ENCODE measurements at places on chromosomes 6 and 20. TPM values are rescaled to one million over a fixed set of nuclear protein-coding genes. Genes with fewer than 3 reads are reported as not detected.

CD93 gene
- 3.7 TPM for total RNA-seq

CALHM6 gene
- total RNA-seq, result 3.6 TPM

DNA sequence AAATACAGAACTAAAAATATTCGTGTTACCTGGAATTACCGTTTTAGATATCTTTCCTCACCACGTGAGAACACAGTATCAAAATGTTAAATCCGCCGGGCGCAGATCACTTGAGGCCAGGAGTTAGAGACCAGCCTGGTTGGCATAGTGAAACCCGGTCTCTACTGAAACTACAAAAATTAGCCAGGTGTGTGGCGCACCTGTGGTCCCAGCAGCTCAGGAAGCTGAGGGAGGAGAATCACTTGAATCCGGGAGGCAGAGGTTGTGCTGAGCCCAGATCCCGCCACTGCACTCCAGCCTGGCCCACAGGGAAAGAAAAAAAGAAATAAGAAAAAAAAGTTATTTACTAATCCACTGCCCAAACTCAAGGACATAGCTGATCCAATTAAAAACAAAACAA lies 4.8 kb upstream of the DDX43 start:
- H3K36me3 ChIP-seq, result no peaks in the 10 kb centered on the region
- H3K4me1 ChIP-seq, result peaks cover 12% of the 10 kb centered on the region
- H3K4me3 ChIP-seq, result no peak overlapping the region
- H3K27ac ChIP-seq, result no peak overlapping the region
- no peak for DNase-seq
- H3K27me3 ChIP-seq, result no peaks in the 10 kb centered on the region

MUC22 gene
- total RNA-seq, result not detected

- H3K27me3 ChIP-seq, result no peaks in the 10 kb centered on the region
- DNase-seq, result no peak
- peak overlapping the region; percentile 78 for H3K27ac ChIP-seq
- H3K36me3 ChIP-seq, result peaks cover 9% of the 10 kb centered on the region
- H3K4me1 ChIP-seq, result peaks cover 45% of the 10 kb centered on the region
Observed at GRCh38 chr20:47568837-47569410, 67.2 kb downstream of the NCOA3 start.

DPPA5 gene
- not detected for total RNA-seq

PPP1R14C gene
- 3.3 TPM for total RNA-seq

- H3K4me3 ChIP-seq, result no peak overlapping the region
- no peaks in the 10 kb centered on the region for H3K27me3 ChIP-seq
- DNase-seq, result no peak
- peaks cover 2% of the 10 kb centered on the region for H3K36me3 ChIP-seq
- no peak overlapping the region for H3K27ac ChIP-seq
- peaks cover 12% of the 10 kb centered on the region for H3K4me1 ChIP-seq
Observed at GRCh38 chr6:157302736-157303135, 20.6 kb downstream of the TMEM242 start.

CRISP2 gene
- not detected for total RNA-seq

DNA sequence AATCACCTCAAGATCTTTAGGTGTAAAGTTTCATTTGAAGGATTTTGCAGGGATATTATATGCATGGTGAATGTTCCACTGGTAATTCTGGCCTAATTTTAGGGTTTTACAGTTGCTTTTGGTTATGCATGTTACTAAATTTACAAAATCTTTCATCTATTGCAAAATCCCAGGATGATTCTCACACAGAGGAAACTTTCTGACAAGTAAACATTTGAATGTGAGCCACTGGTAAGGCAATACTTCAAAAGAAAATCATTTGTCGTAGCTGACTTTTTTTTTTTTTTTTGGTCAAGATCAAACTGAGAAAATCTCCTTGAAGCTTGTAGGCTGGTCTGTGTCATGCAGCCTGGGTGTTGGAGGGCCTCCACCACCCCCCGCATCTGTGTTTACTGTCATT lies 141.9 kb upstream of the EXOC2 start:
- DNase-seq, result no peak
- H3K27ac ChIP-seq, result no peak overlapping the region
- H3K4me1 ChIP-seq, result peaks cover 4% of the 10 kb centered on the region
- H3K27me3 ChIP-seq, result peaks cover 5% of the 10 kb centered on the region
- no peaks in the 10 kb centered on the region for H3K36me3 ChIP-seq

MATN4 gene
- total RNA-seq, result 0.10 TPM

ENPP5 gene
- total RNA-seq, result 0.12 TPM

DNA sequence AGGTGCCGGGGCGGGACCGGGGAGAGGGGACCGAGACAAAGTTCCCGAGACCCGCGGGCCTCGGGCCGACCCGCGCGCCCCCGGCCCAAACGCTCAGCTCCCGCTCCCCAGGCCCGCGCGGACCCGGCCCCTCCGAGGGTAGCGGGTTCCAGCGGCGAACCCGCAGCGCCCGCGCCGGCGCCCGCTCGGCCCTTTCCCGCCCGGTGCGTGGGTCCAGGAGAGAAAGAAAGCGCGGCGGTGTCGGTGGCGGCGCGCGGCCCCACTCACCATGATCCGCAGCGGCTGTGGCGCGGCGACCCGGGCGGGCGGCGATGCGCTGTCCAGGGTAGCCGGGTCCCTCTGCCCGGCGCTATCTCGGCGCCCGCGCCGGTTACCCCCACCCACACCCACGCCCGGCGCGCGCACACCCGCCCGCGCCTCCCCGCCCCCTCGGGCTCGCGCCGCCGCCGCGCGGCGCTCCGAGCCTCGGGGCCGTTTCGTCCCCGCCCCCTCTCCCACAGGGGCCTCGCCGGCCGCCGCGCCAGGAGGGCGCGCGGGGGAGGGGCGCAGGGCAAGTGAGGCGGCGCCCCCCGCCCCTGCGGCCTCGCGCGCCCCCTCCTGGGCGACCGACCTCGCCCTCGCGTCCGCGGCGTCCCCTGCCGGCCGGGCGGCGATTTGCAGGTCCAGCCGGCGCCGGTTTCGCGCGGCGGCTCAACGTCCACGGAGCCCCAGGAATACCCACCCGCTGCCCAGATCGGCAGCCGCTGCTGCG lies at the start of gene ELOVL2:
Gene ELOVL2 (minus strand): TSS at position 345 of the 751 bp plus-strand sequence. CDS start 75 bp downstream, at position 270.
- no peaks in the 10 kb centered on the region for H3K36me3 ChIP-seq
- peak within 1 kb of the TSS; percentile 76 for H3K4me3 ChIP-seq
- no peaks in the 10 kb centered on the region for H3K27me3 ChIP-seq
- no peak for DNase-seq
- peaks cover 30% of the 10 kb centered on the region for H3K4me1 ChIP-seq

FAM209B gene
- total RNA-seq, result not detected

ZGPAT gene
- 20.6 TPM for total RNA-seq

GRCh38 chr6:125277838-125278237 lies 23.9 kb downstream of the HDDC2 start:
- no peak for DNase-seq
- H3K27me3 ChIP-seq, result no peaks in the 10 kb centered on the region
- H3K4me3 ChIP-seq, result no peak overlapping the region

DNA sequence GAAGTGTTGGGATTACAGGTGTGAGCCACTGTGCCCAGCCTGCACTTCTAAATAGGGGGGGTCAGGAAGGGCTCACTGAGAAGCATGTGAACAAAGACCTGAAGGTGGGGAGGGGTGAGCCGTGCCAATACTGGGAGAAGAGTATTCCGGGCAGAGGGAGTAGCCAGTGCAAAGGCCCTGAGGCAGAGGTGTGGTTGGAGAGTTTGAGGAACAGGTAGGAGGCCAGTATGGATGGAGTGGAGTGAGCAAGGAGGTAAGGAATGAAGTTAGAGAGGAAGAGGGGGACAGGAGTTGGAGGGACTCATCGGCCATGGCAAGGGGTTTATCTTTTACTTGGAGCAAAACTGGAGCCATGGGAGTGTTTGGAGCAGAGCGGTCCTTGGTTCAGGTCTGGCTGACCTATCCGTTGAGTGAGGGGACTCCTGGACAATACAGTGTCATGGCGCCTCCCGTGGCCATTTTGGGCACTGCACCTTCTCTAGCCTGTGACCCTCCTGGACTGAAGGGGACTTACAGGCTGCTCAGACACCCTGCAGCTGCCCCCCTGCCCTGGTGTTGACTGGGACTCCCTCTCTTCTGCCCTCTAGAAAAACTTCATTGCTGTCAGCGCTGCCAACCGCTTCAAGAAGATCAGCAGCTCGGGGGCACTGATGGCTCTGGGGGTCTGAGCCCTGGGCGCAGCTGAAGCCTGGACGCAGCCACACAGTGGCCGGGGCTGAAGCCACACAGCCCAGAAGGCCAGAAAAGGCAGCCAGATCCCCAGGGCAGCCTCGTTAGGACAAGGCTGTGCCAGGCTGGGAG lies 12.1 kb downstream of the FOXS1 start:
- H3K36me3 ChIP-seq, result no peaks in the 10 kb centered on the region
- H3K4me1 ChIP-seq, result peaks cover 18% of the 10 kb centered on the region
- no peak overlapping the region for H3K4me3 ChIP-seq
- DNase-seq, result no peak

EPB41L1 gene
- total RNA-seq, result 41.1 TPM

DNA sequence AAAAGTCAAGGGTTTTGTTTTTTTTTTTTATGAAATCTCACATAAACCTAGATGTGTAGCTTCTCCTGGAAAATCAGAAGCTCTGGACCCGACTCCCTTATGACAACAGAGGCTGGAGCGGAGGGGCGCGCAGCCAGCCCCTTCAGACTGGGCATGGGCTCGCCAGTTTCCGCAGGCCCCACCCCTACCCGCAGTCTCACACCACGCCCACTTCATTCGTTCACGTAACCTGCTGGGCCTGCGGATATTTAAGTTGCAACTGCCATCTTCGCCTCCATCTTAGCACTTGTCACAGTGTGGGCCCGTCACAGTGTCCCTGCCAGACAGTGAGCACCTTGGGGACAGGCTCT lies 111.7 kb upstream of the PTPN1 start:
- H3K4me3 ChIP-seq, result no peak overlapping the region
- H3K4me1 ChIP-seq, result peaks cover 40% of the 10 kb centered on the region
- H3K36me3 ChIP-seq, result no peaks in the 10 kb centered on the region
- no peak overlapping the region for H3K27ac ChIP-seq

OVOL2 gene
- not detected for total RNA-seq

DNA sequence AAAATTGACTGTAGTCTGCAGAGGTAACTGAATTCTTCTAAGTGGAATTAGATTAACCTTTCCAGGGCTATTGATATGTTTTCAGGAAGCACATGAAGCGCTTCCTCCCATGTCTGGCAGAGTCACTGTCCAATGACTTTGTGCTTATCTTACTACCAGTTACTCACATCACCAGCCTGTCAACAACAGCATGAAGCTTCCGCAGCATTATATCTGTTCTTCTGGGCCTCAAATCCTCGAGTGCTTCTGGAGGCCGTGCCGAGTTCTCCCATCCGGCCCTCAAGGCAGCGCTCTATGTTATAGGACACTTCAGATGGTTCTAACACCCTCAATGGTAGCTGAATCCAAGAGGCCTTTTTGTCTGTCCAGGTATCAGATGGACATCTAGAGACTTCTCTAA lies 33.2 kb downstream of the PSMG4 start:
- no peak overlapping the region for H3K27ac ChIP-seq
- peaks cover 20% of the 10 kb centered on the region for H3K36me3 ChIP-seq
- no peak for DNase-seq
- H3K4me3 ChIP-seq, result no peak overlapping the region
- H3K4me1 ChIP-seq, result peaks cover 6% of the 10 kb centered on the region

DNA sequence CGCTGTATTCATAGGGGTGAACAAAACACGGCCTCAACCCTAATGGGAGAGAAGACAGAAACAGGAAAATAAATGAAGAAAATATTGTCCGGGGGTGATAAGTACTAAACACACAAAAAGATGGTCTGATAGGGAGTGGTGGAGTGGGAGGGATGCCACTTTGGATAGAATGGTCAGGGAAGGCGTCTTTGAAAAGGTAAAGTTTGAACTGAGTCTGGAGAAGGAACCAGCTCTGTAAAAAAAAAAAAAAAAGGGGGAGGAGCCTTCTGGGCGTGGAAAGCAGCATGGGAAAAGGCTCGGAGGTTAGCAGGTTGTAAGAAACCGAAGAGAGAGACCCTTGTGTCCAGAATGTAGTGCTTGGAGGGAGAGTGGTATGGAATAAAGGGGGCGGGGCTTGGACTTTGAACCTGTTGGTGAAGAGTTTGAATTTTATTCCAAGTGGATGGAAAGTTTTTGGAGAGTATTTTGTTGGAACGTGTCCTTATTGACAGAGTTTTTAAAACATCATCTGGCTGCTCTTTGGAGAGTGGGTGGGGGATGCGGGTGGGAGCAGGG lies 1.8 kb downstream of the CHMP4B start:
- H3K4me1 ChIP-seq, result peaks cover 56% of the 10 kb centered on the region
- H3K27ac ChIP-seq, result peak overlapping the region; percentile 99
- DNase-seq, result no peak
- peak overlapping the region; percentile 100 for H3K4me3 ChIP-seq
- peaks cover 6% of the 10 kb centered on the region for H3K36me3 ChIP-seq

- H3K4me3 ChIP-seq, result no peak overlapping the region
- no peak for DNase-seq
- no peak overlapping the region for H3K27ac ChIP-seq
- H3K36me3 ChIP-seq, result no peaks in the 10 kb centered on the region
- no peaks in the 10 kb centered on the region for H3K27me3 ChIP-seq
Observed at GRCh38 chr6:148972481-148972880, 225.7 kb downstream of the UST start.

MAS1 gene
- not detected for total RNA-seq

RUNX2 gene
- total RNA-seq, result 14.0 TPM

GTSF1L gene
- not detected for total RNA-seq

USP49 gene
- total RNA-seq, result 5.2 TPM

HECA gene
- total RNA-seq, result 23.8 TPM

SLC22A3 gene
- total RNA-seq, result 1.4 TPM

GRCh38 chr20:43925801-43926200 lies 11.1 kb downstream of the TOX2 start:
- no peak overlapping the region for H3K27ac ChIP-seq
- no peaks in the 10 kb centered on the region for H3K4me1 ChIP-seq
- no peaks in the 10 kb centered on the region for H3K36me3 ChIP-seq
- DNase-seq, result no peak
- H3K4me3 ChIP-seq, result no peak overlapping the region

DNA sequence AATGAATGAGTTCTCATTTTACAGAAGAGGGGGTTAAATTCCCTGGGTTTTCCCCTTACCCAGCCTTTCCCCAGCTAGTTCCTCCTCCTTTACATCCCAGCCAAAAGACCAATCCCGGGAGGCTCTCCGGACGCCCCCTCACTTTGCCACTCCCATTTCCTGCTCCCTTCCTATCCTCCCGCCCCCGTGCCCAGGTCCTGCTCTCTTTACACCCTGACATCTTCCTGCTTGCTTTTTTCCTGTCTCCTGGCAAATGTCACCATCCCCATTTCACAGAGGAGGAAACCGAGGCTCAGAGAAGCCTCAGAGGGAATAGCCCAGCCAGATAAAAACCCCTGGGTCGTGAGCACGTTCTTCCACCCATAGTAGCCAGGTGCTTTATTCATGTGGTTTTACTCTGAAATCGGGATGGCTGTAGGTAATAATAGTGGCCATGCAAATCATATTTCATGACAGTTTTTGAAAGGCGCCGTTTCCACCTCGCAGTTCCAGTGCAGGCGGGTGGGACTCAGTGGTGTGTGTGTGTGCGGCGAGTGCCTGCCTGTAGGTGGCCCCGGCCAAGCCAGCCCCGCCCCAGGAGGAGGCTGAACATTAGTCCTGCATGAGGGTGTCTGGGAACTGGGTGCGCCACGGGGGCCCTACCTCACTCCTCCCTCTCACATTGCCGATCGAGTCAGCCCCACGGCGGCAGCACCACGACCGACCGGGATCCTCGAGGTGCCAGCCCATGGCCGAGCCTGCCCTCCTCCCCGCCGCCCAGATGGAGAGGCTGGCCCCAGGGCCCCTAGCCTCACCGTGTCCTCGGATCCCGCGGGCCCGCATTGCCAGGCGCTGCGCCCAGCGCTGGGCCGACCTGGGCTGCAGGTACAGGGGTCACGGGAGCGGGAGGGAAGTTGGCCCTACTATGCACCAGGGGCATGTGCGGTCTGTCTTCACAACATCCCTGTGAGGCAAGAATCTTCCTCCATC lies at the start of gene ARHGAP40:
Gene ARHGAP40 (plus strand): TSS at position 594 of the 969 bp plus-strand sequence.
- peak within 1 kb of the TSS; percentile 40 for H3K4me3 ChIP-seq
- no peaks in the 10 kb centered on the region for H3K36me3 ChIP-seq
- no peak within 1 kb of the TSS for H3K27ac ChIP-seq
- H3K4me1 ChIP-seq, result peaks cover 17% of the 10 kb centered on the region
- peaks cover 41% of the 10 kb centered on the region for H3K27me3 ChIP-seq
